ENCODE measurements at places on chromosomes 7 and 10.

- no peak for DNase-seq
These were observed 29.0 kb downstream of the JAKMIP3 start for GRCh38 chr10:132094581-132095234.

DNA sequence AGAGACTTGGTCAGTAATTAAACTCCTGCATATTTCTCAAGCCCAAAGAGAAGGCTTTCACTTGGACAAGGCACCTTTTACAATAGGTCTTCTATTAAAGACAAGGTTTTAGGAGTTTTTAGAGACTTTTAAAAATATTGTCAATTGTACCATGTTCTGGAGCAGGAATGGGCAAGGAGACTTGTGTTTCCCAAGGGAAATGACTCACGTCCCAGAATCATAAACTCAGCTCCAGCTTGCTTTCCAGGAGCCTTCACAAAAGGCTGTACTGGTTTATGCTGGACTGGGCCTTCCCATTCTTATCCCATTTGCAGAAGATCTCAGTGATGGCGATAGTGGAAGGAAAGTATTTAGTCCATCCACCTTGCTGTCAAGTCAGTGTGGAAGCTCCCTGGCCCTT, 7.8 kb upstream of the GLI3 start:
- DNase-seq = no peak

GRCh38 chr10:115829521-115830205, 443.3 kb downstream of the GFRA1 start:
- no peak for DNase-seq

GRCh38 chr10:96919785-96920430, 87.8 kb downstream of the LCOR start:
- no peak for DNase-seq

DNA sequence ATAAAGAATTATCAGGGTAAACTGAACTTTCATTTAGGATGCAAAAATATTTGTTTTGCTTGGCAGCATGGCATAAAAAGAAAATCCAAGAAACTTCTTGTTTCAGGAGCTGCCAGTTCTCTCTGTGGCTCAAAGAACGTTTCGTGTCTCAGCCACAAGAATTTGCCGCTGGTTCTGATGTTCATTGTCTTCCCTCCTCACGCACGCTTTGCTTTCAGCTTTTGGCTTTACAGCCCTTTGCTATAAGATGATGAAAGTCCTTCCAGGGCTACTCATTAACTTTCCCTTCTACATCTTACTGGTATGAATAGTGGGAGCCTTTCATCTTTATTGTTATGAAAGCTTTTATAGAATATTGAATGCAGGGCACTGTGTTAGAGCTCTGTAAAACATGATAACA, 124.7 kb downstream of the BICC1 start:
- DNase-seq = no peak

- no peak for DNase-seq
These were observed 122.5 kb upstream of the SAMD8 start for GRCh38 chr10:74988832-74989561.

DNA sequence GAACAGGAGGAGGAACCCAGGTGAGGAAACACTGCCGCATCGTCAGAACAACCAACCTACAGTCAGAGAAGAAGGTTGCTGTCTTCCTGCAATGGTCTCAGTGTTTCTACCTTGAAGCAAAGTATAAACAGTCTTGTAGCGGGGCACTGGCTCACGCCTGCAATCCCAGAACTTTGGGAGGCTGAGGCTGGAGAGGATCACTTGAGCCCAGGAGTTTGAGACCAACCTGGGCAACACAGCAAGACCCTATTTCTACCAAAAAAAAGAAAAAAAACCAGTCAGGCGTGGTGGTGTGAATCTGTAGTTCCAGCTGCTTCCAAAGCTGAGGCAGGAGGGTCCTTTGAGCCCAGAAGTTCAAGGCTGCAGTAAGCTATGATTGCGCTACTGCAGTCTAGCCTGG, 23.4 kb downstream of the SNX8 start:
- DNase-seq = no peak

DNA sequence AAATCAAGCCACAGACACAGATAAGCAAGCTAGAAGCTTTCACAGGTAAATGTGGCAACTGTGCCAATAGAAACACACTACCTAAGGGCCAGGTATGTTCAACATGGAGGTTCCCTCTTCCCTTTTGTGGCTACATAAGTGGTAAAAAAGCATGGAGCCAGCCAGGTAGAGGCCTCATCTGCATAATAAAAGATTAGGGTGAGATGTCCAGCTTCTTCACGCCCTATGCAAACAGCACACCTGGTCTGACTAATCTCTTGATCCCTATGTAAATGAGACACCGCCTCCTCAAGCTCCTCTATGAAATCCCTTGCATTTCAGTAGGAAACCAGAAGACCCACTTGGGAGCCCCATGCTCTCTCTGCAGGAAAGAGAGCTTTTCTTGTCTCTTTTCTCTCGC, 282.2 kb downstream of the NEBL start:
- no peak for DNase-seq

DNA sequence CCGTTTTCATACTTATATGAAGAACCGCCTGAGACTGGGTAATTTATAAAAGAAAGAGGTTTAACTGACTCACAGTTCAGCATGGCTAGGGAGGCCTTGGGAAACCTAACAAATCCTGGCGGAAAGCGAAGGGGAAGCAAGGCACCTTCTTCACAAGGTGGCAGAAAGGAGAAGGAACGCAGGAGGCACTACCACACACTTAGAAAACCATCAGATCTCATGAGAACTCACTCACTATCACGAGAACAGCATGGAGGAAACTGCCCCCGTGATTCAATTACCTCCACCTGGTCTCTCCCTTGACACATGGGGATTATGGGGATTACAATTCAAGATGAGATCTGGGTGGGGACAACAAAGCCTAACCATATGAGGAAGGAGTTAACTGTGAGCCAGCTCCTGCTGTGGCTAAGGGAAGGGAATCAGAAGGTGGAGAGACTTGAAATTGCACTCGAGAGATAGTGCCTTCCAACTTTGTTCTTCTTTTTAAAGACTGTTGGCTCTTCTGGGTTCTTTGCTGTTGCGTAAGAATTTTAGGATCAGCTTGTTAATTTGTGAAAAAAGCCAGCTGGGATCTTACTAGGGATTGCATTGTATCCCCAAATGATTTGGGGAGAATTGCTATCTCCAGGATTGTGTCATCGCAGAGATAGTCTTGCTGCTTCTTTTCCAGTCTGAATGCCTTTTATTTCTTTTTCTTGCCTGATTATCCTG, 21.0 kb downstream of the OPTN start:
- DNase-seq = no peak

- no peak for DNase-seq
These were observed 29.3 kb upstream of the CRYGN start for GRCh38 chr7:151469281-151469680.

DNA sequence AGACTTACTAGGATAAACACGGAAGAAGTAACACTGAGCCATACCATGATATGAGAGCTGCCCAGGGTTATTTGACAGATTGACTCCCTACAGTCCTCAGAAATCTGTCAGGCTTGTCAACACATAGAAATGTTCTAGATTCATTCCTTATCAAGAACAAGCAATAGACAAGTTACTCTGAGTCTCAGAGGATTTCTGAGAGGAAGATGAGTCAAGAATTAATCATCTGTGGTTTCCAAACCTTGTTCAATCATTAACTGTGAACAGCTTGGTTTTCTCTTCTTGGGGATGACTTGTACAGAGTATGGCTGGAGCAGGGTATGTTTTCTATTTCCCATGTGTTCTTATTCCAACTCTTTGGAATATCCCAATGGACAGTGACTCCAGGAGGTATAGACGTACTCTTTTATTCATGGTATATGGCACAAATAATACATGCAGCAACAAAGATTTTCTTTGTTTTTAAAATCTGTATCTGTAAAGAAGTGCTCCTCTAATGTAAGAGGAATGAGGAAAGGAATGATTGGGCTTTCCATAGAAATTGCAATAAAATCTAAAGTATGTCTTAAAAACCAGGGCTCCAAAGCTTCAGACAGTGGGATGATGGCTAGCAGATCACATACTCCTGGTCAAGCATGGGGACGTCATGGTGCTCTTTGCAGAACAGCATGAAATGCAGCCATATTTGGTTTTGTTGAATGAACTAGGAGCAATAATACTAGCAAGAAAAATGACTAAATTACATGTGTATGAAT, 11.9 kb upstream of the SFR1 start:
- no peak for DNase-seq

- DNase-seq = no peak
These were observed 62.2 kb downstream of the XPNPEP1 start for GRCh38 chr10:109861081-109861480.

GRCh38 chr7:98881561-98882315, 3.4 kb downstream of the TRRAP start:
- DNase-seq = no peak

DNA sequence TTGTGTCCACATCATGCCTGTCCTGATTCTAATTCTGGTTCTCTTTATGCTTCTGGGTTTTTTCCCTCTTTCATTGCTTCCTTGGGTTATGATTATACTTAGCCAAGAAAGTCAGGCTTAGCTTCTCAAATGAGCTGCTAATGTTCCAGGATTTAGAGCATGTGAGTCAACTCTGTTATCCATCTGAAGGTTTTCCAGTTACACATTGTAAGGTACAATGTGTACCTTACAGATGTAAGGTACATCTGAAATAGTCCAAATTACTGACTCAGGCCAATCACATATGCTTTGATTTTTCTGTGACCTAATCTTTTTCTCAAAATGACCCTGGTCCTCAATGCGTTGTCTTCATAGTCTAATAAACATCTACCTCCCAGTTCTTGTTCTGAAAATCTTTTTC, 13.3 kb upstream of the MIOS start:
- DNase-seq = no peak

- DNase-seq = no peak
These were observed 182.6 kb downstream of the ADAM12 start for GRCh38 chr10:126205486-126206205.

DNA sequence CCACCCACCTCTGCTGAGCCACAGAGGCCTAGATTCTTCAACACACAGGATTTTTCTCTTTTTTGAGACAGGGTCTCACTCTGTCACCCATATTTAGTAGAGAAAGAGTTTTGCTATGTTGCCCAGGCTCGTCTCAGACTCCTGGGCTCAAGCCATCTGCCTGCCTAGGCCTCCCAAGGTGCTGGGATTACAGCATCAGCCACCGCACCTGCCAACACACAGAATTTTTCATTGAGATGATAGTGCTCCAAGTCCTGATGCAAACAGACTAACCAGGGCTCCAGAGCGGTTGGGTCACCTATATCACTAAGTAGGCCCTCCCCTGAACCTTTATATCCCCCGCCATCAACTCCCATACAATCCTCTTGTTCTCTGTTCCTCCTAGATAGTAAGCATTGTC, 24.4 kb upstream of the ADRB1 start:
- no peak for DNase-seq

- no peak for DNase-seq
These were observed 71.0 kb upstream of the STK17A start for GRCh38 chr7:43511769-43512515.

DNA sequence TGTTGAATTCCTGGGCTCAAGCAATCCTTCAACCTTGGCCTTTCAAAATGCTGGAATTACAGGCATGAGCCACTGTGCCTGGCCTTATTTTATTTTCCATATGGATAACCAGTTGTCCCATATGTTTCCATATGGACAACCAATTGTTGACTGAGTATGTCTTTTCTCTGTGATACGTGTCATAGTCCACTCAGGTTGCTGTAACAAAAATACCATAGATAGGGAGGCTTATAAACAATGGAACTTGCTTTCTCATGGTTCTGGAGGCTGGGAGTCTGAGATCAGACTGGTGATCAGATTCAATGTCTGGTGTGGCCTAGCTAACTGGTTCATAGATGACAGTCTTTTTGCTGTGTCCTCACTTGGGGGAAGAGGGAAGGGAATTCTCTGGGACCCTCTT, 19.4 kb downstream of the AHCYL2 start:
- no peak for DNase-seq

DNA sequence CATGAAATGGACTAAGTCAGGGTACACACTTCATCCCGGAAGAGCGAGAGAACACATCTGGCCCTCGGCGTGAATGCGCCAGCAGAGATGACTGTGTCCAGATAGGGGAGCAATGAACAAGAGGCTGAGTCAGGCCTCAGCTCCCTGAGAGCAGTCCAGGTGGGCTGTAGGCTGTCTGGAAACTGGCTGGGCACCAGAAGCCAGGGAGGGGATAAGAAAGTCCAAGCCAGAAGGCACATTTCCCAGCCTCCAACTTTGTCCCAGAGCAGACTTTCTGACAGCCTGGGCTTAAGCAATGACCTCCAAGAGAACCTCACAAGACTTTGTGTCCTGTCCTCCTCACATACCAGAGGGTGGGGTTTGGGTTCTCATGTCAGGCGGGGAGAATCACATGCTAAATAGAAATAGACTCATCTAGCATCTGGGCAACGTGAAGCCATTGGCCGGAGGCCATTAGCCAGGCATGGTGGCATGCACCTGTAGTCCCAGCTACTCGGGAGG, 157.2 kb downstream of the ARHGAP12 start:
- DNase-seq = no peak

- no peak for DNase-seq
These were observed 16.0 kb upstream of the TMEM168 start for GRCh38 chr7:112806156-112806555.

GRCh38 chr7:107109955-107110354, 58.8 kb upstream of the HBP1 start:
- DNase-seq = no peak

- no peak for DNase-seq
These were observed 48.4 kb upstream of the INPP5A start for GRCh38 chr10:132489053-132489703.

- DNase-seq = no peak
These were observed 72.0 kb upstream of the ABCB5 start for GRCh38 chr7:20543500-20543899.

- DNase-seq = no peak
These were observed 40.8 kb downstream of the PANK1 start for GRCh38 chr10:89604200-89604599.

GRCh38 chr7:142516038-142516501, 233.2 kb upstream of the PRSS1 start:
- peak; percentile 30 for DNase-seq

- DNase-seq = no peak
These were observed 71.8 kb downstream of the ZNF438 start for GRCh38 chr10:30959836-30960210.

GRCh38 chr10:96460316-96460715, 53.4 kb downstream of the TLL2 start:
- no peak for DNase-seq

- no peak for DNase-seq
These were observed 86.7 kb downstream of the ARHGAP22 start for GRCh38 chr10:48517911-48518811.

- no peak for DNase-seq
These were observed 184.7 kb downstream of the MAGI2 start for GRCh38 chr7:79268730-79269129.
